Ovary (tissue), 10 donors: ENCODE measurements at places on chromosomes 2 and 18. TPM values are rescaled to one million over a fixed set of nuclear protein-coding genes. Genes with fewer than 3 reads are reported as not detected.
A peak's percentile ranks its signal among the peaks of the same experiment; 100 is the strongest.

DNA sequence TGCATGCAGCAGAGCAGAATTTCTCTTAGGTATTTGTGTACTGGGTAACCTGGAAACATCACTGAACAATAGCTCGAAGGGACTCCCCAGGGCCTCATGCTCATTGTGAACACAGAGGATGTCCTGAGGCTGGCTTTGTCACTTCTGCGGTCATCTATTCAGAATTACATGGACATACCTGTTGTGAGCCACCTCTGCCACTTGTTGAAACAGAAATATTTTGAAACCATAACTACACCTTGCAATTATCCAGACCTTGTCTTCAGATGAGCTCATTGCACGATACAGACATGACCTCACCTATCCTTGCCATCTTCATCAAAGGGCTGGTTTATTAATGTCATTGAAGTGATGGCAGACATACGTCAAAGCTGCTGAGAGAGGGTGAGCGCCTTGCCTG lies 23.4 kb upstream of the CREG2 start:
- no peak overlapping the region for H3K4me3 ChIP-seq
- H3K27me3 ChIP-seq = no peaks in the 10 kb centered on the region
- H3K27ac ChIP-seq = no peak overlapping the region
- no peaks in the 10 kb centered on the region for H3K36me3 ChIP-seq
- no peaks in the 10 kb centered on the region for H3K4me1 ChIP-seq

- no peak overlapping the region for H3K4me3 ChIP-seq
- H3K4me1 ChIP-seq = no peaks in the 10 kb centered on the region
- no peaks in the 10 kb centered on the region for H3K27me3 ChIP-seq
- DNase-seq = no peak
- H3K27ac ChIP-seq = no peak overlapping the region
Measured at GRCh38 chr18:74665346-74665745, 67.7 kb downstream of the ZNF407 start.

The ITGA6 gene
- total RNA-seq = 8.4 TPM

DNA sequence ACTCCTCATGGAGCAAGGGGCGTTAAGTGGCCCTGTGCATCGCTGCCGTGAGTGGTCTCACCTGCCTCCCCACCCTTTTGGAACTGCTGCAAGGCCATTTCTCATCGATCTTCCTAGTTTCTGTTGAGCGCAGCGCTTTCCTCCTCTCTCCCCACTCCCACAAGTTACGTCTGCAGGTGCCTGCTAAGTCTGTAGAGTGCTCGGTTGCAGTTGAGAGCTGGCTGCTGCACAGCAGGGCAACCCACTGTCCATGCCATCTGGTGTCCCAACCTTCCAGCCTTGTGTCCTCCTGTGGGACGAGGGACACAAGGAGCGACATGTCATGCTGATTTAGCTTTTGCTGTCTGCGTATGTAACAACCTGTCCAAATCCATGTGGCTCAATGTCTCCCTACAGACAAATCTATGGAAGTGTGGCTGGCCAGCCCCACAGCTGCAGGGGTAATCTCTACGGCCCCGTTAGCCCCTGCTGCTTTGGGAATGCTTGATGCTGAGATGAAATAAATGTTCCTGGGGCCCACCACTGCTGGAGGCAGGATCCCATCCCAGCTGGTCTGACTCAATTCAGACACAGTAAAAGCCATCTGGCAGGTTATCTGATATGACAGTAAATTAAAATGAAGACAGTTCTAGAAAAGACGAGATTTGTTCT lies 68.1 kb upstream of the TCF7L1 start:
- no peak for DNase-seq
- H3K4me1 ChIP-seq = no peaks in the 10 kb centered on the region
- no peak overlapping the region for H3K4me3 ChIP-seq
- H3K36me3 ChIP-seq = no peaks in the 10 kb centered on the region
- H3K27me3 ChIP-seq = no peaks in the 10 kb centered on the region

DNA sequence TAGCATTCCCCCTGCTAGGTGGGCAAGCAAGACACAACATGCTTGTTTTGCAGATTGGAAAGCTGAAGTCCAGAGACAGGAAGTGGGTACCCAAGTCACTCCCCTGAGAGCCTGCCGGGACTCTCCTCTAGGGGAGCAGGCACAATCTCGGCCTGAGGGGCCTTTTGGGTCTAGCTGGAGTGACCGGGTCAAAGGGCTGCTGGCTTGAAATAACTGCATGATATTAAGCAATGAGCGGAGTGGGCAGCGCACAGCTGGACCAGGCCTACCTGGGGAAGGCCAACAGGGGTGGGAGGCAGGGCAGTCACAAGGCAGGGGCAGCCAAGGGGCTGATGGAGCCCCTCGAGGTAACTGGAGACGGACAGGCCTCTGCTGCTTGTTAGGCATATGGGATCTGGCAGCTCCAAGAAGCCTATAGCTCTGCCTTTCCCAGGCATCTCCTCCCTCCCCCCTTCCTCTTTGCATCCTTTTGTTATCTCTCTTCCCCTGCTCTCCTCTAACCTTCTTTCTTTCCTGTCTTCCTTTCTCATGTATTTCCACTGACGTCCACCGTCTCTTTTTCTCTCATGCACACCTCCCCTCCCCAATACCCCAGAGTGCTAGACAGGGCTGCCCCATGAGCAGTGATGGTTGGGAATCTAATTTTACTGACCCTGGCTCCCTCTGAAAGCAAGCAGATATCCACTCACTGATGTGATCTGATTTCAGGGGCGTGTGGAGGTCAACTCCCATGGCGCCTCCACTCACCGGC lies 237.5 kb downstream of the LOXHD1 start:
- H3K36me3 ChIP-seq = no peaks in the 10 kb centered on the region
- no peak overlapping the region for H3K27ac ChIP-seq
- no peaks in the 10 kb centered on the region for H3K4me1 ChIP-seq
- no peaks in the 10 kb centered on the region for H3K27me3 ChIP-seq
- H3K4me3 ChIP-seq = no peak overlapping the region
- no peak for DNase-seq

The C2orf78 gene
- total RNA-seq = not detected

The KCNG2 gene
- 0.23 TPM for total RNA-seq

GRCh38 chr2:36530178-36530982 lies 67.6 kb downstream of the FEZ2 start:
- no peak overlapping the region for H3K27ac ChIP-seq
- no peaks in the 10 kb centered on the region for H3K36me3 ChIP-seq

DNA sequence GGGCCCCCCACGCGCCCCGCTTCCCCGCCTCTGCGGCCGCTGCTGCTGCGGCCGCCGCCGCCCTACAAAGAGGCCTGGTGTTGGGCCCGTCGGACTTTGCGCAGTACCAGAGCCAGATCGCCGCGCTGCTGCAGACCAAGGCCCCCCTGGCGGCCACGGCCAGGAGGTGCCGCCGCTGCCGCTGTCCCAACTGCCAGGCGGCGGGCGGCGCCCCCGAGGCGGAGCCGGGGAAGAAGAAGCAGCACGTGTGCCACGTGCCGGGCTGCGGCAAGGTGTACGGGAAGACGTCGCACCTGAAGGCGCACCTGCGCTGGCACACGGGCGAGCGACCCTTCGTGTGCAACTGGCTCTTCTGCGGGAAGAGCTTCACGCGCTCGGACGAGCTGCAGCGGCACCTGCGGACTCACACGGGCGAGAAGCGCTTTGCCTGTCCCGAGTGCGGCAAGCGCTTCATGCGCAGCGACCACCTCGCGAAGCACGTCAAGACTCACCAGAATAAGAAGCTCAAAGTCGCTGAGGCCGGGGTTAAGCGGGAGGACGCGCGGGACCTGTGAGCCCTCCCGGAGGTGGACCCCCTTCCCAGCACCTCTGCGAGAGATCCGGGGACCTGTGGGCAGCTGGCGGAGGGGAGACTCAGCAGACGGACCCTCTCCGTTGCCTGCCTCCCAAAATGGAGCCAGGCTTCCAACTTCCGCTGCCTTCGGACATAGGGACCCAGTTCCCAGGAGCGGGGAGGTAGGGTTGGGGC lies 1.9 kb downstream of the SP5 start:
- DNase-seq = no peak
- peaks cover 15% of the 10 kb centered on the region for H3K4me1 ChIP-seq
- H3K4me3 ChIP-seq = peak overlapping the region; percentile 42
- H3K27ac ChIP-seq = no peak overlapping the region

DNA sequence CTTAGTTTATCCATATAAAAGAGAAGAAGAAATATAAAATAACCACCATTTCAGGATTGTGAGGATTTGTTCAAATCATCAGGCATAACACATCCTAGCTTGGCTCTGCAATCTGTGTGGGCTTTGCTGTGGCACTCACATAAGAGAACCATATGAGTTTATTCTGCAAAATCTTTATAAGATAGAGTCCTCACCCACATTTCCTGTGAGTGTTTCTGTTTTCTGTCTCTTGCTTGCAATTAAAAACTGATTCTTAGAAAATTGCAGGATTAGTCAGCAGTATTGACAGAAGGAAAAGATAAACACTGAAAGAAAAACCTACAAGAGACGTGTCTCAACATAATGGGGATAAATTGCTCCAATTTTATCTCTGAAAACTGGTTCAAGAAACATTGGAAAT lies 258.5 kb downstream of the RND3 start:
- DNase-seq = no peak
- H3K4me3 ChIP-seq = no peak overlapping the region
- no peaks in the 10 kb centered on the region for H3K4me1 ChIP-seq
- no peak overlapping the region for H3K27ac ChIP-seq

DNA sequence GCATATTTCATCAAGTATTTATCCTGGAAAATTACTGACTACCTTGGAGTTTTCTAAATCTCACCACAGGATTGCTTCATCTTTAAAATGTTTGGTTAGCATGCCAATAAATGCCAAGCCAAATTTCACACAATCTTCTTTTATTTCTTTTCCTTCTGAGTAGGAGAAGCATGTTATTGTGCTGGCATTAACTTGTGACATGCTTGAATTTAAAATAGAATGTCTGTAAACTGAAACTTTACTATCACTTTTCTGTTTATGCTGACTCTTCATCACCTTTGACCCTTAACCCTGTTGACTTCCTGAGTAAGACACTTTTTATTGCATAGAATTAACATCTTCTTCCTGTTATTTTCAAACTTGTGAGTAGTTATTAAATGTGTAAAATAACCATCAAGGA lies 56.2 kb upstream of the LRRTM4 start:
- no peaks in the 10 kb centered on the region for H3K36me3 ChIP-seq
- no peaks in the 10 kb centered on the region for H3K4me1 ChIP-seq
- H3K4me3 ChIP-seq = no peak overlapping the region

DNA sequence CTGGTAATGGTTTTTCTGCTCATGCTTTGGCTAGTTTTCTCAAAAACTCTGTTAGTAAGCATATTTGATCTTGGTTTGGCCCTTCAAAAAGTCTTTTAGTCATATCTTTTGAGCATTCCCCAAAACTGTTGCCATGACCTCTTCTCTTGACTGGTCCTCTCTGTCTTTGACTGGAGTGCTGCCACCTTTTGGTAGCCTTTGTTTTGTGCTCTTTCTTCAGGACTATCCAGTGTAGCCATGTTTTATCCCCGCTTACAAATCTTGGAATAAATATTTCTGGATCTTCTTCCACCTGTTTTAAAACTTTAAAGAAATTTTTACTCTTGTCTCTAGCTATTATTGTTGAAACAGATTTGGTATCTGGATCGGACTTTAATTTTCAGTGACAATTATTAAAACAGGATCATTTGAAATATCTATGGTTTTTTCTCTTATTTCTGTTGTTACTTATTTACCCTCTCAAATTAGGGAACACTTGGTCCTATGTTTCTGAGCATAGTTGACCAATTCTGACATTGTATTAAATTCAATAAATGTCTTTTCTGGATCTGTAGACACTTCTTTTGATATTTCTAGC lies 965 bp upstream of the ELOA2 start:
- H3K4me3 ChIP-seq = no peak overlapping the region
- no peaks in the 10 kb centered on the region for H3K4me1 ChIP-seq
- DNase-seq = no peak
- no peaks in the 10 kb centered on the region for H3K27me3 ChIP-seq
- no peak overlapping the region for H3K27ac ChIP-seq

DNA sequence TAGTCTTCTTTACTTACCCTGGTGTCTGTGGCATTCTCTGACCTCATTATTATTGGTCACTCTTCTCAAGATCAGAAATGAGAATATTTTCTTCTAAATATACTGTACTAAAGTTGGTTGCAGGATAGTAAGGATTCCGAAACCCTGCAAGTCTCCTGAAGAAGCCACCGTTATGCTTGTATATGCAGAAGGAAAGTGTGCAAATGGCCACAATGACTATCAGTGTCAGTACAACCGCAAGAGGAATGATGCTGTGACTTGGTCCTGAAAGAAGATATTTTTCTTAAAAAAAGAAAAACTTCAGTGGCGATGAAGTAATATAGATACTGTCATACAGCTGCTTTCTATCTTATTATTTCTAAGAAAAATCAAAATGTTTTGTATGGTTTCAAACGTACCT lies 120.7 kb downstream of the PLA2R1 start:
- H3K27ac ChIP-seq = no peak overlapping the region
- no peak for DNase-seq
- H3K36me3 ChIP-seq = no peaks in the 10 kb centered on the region

DNA sequence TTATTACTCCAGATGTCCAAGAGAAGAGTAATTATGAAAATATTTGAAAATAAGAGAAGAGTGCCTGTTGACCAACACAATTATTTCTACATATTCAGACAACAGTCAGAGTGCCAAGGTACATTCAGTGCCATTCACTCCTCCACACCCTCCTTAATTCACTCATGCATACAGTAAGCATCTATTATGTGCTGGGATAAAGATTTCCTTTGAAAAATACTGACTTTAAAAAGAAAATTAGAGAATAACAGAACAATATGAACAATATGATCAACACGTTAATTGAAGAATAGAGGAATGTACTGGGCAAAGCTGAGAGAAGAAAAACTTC lies 203.6 kb downstream of the L3MBTL4 start:
- peaks cover 1% of the 10 kb centered on the region for H3K4me1 ChIP-seq
- no peak for DNase-seq
- H3K4me3 ChIP-seq = no peak overlapping the region
- H3K36me3 ChIP-seq = no peaks in the 10 kb centered on the region
- no peak overlapping the region for H3K27ac ChIP-seq
- no peaks in the 10 kb centered on the region for H3K27me3 ChIP-seq

DNA sequence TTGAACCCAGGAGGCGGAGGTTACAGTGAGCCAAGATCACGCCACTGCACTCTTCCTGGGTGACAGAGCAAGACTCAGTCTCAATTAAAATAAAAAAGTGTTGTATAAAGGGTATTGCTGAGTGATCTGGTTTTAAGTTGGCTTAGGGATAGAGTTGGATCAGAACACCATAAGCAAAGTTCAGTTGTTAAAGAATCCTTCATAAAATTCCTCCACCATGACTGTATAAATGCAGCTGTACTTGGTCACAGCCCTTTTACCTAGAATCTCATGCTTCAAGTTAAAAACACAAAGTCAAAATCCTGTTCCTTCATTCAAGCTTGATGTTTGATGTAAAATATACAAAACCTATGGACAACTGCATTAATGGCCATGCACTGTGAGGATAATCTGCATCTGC lies 33.4 kb upstream of the PNO1 start:
- no peaks in the 10 kb centered on the region for H3K27me3 ChIP-seq
- H3K27ac ChIP-seq = no peak overlapping the region
- DNase-seq = no peak
- peaks cover 3% of the 10 kb centered on the region for H3K4me1 ChIP-seq

GRCh38 chr2:239337122-239337876 lies 63.5 kb downstream of the HDAC4 start:
- no peaks in the 10 kb centered on the region for H3K36me3 ChIP-seq
- H3K27ac ChIP-seq = no peak overlapping the region
- H3K4me3 ChIP-seq = no peak overlapping the region
- H3K4me1 ChIP-seq = peaks cover 3% of the 10 kb centered on the region
- no peak for DNase-seq

The SCN7A gene
- 115 TPM for total RNA-seq
